ENCODE measurements at places on chromosomes 7 and 10.

DNA sequence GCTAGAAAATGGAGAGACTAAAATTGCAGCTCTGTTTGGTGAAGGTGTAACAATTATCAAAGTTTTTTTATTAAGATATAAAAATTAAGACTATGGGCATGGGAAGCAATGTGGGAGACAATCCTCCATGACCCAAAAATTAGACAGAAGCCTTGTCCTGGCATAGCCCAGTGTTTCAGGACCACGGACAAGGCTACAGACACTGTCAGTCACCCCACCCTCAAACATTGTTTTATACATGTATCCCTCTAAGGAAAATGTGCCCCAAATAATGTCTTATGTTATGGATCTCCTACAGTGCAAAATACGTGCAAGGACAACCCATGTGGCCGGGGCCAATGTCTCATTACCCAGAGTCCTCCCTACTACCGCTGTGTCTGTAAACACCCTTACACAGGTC lies 24.0 kb downstream of the HABP2 start:
- ATAC-seq, result 0 out of 3 replicates have a peak, but pooled peaks have one; percentile 47

GRCh38 chr7:92622030-92622429 lies 31.8 kb upstream of the FAM133B start:
- no peak for ATAC-seq

DNA sequence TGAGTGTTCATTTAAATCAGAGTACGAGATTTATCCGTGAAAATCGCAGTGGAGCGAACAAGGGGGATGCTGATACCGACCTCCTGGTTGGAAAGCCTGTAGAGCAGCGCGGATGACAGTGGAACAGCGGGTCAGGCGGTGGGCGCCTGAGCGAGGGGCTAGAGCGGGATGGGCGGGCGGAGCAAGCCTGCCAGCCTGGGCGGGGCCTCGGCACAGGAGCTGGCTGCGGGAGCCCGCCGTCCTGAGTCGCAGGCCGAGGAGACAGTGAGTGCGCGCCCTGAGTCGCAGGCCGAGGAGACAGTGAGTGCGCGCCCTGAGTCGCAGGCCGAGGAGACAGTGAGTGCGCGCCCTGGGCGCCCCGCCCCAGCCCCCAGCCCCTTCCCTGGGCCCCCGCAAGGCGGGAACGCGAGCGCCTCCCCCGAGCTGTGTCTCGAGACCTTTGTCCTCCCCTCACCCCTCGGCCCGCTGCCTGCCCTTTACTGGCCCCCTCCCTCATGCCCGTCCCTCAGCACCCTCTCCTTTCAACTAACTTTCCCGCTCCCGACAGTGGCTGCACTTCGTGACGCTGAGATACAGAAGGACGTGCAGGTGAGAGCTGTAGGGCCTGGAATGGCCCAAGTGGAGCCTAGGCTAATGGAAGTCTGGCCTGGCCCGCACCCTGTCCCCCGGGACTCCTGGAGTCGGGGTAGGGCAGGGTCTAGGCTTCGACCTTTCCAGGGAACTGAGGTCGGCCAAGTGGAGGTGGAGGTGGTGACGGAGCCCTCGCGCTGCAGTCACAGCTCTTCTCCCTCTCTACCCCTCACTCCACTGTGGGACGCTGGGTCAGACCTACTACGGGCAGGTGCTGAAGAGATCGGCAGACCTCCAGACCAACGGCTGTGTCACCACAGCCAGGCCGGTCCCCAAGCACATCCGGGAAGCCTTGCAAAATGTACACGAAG lies at the start of gene AS3MT:
Gene AS3MT (plus strand): TSS at position 213 of the 941 bp plus-strand sequence. CDS start 123 bp downstream, at position 336.
- ATAC-seq, result peak; percentile 97

DNA sequence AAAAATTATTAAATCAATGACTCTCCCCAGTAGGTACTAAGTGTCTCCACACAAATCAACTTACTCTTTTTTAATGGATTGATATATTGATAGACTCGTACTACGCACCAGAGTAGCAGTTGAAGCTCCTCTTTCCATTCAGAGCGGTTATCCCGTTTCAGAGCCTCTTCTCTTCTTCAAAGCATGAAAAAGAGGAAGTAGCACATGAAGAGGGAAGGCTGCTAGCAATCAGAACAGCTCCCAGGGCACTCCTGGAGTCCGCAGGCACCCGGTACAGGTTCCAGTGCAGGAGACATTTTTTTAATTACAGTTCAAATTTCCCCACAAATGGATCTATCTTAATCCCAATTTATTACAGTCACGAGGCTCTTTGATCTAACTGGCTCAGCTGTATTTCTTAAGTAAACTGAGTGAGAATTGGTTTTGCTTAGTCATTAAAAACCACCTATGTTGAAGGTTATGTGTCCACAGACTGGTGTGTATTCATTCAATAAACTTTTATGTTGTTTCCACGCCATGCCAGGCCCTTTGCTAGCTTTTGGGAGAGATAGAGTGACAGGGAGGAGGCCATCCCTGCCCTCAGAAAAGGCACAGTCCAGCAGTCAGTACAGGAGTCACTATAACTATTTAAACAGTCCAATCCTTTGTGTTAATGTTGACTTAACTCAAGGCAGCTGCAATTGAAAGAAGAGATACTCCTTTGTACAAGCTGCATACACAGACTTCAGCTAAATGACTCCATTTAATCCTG lies 32.1 kb upstream of the CALN1 start:
- ATAC-seq, result no peak

- ATAC-seq, result no peak
Observed at GRCh38 chr7:103048833-103049232, 25.8 kb downstream of the FBXL13 start.

DNA sequence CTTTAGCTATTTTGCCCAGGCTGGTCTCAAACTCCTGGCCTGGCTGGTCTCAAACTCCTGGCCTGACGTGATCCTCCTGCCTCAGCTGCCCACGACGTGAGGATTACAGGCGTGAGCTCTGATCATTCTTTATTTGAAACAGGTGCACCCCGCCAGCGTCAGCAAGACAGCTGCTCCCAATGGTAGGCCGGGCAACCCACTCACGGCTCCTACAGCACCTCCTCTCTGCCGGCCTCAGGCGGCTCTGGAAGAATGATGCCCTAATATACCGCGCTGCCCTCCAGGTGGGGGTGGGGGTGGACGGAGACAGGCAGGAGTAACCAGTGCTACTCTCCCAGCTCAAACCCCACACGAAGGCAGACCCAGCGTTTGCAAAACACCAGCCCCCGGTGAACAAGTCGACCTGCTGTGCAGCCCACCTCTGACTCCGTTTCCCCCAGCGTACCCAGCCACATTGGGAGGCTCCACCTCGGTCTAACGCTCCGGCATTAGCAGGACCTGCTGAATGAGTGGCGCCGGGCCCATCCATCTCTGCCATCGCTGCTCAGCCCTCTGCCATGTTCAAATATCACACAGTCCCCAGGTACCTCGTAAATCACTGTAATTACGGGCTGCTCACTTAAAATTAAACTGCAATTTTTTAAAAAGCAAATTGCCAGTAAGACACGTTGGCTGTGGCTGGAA lies 148.6 kb downstream of the ELFN1 start:
- no peak for ATAC-seq

DNA sequence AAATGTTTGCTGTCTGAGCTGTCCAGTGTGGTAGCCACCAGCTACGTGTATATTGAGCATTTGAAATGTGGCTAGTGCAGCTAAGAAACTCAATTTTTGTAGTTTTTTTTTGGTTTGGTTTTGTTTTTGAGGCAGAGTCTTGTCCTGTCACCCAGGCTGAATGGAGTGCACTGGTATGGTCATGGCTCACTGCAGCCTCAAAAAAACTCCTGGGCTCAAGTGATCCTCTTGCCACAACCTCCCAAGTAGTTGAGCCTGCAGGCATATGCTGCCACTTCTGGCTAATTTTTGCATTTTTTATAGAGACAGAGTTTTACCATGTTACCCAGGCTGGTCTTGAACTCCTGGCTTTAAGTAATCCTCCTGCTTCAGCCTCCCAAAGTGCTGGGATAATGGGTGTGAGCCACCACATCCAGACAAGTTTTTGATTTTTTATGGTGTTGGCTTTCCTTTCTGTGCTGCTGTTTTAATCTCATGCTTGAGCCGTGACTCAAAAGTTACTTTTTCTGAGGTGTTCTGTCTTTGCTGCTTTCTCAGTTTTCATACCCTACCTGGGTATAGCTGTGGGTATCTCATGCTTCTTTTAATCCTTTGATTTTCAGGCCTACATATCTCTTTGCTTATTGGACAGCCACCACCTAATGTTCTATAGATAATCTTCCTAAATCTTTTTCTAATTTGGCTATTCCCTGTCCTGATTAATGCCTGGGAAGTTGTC lies 16.0 kb downstream of the WAC start:
- no peak for ATAC-seq

DNA sequence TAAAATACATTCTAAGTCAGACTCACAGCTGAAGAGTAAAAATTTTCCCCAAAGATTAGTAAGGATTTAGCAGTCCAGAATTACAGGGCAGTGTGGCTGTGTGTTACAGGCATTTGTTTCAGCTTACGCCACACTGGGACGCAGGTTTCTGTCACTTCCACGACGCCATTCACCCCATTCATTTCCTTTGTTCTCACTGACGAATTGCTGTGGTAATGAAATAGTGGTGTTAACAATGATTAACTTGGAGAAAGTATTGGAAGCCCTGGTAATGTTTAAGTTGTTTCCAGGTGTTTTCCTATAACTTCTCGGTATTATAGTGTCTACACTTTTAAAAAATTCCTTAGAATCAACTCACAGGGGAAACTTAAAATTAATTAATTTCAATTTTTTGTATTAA lies 370.9 kb downstream of the SH2D4B start:
- no peak for ATAC-seq

DNA sequence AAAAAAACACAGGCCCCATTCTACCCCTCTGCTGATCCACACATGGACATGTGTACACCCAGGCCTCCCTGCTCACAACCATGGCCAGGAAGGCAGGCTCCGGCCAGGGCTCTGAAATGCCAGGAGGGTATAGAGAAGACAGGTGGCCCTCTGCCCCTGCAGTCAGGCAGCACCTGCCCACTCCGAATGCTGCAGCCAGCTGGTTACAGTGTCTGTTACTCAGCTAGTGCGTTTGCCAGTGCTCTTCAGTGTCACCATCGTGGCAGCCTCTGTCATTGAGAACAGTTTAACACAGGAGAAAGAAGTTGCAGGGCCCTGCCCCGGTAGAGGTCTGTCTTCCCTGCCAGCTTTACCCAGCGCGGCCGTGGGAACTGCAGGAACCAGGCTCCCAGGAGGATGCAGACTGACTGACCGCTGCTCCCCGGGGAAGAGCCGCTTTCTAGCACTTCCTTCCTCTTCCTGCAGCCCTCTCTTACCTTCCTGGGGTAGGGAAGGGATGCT lies 128.8 kb upstream of the FAM20C start:
- no peak for ATAC-seq

DNA sequence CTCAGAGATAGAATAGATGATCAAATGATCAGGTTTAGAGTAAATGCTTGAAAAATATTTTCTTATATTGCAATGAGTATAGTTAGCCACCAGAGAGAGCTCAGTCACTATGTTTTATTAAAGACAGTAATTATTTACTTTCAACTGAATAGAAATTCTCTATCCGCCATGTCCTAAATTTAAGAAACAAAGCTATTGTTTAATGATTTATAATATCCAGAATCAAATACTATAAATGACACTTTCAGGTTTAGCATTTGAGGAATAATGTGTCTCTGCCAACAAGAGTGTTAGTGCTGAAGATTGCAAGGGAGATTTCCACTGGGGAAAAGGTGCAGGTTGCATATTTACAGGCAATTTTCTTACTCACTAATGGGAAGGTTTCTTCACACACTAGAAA lies 184.7 kb downstream of the DGKB start:
- ATAC-seq, result peak; percentile 73

- ATAC-seq, result no peak
Observed at GRCh38 chr10:50542871-50543270, 80.9 kb downstream of the SGMS1 start.

GRCh38 chr10:109668154-109668665 lies 255.1 kb downstream of the XPNPEP1 start:
- ATAC-seq, result no peak

GRCh38 chr10:49222170-49222569 lies 34.0 kb upstream of the TMEM273 start:
- ATAC-seq, result no peak

DNA sequence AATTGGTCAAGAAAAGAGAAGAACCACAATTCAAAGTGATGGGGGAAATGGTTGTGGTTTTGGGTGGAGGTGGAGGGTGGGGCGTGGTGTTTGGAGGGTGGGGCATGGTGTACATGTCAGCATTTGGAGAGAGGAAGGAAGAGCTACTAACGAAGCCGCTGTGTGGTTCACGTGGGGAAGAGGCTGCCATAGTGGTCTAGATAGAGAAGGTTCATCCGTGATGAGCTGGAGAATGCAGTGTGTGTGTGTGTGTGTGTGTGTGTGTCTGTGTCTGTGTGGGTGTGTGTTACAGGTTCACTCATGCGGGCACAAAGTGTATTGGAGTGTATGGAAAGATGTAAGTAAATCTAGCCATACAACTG lies 6.1 kb upstream of the VCL start:
- ATAC-seq, result no peak

DNA sequence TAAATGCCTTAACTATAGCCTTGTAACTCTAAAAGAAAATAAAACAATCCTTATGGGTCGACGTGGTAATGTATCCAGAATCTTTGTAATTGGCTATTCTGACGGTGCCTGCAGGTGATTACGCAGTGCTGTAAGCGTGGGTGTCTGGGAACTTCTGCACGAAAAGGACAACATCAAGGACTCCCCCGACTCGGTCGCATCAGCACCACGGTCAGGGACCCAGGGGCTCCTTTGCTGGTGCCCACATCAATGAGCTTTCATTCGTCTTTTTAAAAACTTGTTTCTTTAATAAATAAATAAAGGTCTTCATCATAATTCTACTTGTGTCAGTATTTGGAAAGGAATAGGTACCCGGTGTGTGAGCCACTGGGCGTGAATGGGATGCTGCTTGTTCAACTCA lies 13.2 kb downstream of the MKI67 start:
- no peak for ATAC-seq

DNA sequence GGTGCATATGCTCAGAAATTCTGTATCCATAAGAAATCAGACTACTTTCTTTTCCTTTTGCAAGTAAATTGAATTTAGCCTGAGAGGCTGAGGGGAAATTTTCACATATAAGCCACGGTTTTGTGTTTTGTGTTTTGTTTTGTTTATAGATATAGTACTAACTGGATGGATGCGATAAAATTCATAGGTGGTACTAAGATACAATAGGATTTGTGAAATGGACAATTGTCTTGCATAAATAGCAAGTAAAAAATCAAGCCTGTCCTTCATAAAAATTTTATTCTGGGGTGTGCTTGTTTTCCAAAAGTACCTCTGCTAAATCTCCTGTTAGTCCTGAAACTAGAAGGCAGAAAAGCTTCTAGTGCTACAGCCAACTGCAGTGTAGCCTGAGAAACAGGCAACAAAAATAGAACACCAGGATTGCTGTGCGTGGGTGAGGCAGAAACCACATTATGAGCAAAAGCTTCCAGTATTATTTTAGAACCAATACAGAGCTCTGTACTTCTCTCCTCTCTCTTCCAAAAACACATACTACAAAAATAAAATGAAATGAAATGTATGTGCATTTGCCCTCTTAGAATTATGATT lies 634 bp upstream of the HDAC9 start:
- ATAC-seq, result peak; percentile 59

- no peak for ATAC-seq
Observed at GRCh38 chr10:12547301-12547771, 198.0 kb downstream of the CAMK1D start.

- ATAC-seq, result peak; percentile 1
Observed at GRCh38 chr7:1545417-1546246, 10.4 kb downstream of the TMEM184A start.

GRCh38 chr10:92327445-92328433 lies 36.8 kb downstream of the MARCHF5 start:
- ATAC-seq, result no peak
